ENCODE measurements at places on chromosomes 7 and 10.

DNA sequence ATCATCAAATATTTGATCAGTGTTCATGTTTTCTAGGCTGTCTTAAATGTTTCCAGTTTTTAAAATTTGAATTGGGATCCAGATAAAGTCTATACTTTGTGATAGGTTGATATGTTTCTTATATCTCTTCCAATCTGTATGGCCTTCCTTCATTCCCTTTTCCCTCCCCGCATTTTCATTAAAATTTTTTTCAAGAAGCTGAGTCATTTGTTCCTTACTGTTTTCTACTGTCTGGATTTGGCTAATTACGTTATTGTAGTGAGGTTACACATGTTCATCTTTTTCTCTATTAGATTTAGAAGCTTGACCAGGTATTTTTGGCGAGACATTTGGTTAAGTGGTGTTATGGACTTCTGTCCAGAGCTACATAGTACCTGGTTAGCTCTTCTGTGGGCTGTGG lies 11.2 kb downstream of the GARS1 start:
- no peak for DNase-seq

- DNase-seq = peak; percentile 92
Observed at GRCh38 chr10:124069341-124070264, 23.8 kb downstream of the CHST15 start.

- DNase-seq = no peak
Observed at GRCh38 chr7:151248346-151249033, at the start of gene SMARCD3. SMARCD3 (minus strand) TSS chr7:151248694; CDS start chr7:151248562, 132 bp downstream.

DNA sequence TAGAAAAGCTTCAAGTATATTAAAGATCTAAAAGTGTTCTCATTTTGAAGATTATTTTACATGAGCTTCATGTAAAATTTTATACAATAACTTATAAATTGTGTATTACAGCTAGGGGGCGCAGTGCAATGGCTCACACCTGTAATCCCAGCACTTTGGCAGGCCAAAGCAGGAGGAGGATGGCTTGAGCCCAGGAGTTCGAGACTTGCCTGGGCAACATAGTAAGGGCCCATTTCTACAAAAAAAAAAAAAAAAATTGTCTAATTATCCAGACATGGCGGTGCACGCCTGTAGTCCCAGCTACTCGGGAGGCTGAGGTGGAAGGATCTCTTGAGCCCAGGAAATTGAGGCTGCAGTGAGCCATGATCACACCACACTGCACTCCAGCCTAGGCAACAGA lies 16.6 kb downstream of the ACBD5 start:
- no peak for DNase-seq

DNA sequence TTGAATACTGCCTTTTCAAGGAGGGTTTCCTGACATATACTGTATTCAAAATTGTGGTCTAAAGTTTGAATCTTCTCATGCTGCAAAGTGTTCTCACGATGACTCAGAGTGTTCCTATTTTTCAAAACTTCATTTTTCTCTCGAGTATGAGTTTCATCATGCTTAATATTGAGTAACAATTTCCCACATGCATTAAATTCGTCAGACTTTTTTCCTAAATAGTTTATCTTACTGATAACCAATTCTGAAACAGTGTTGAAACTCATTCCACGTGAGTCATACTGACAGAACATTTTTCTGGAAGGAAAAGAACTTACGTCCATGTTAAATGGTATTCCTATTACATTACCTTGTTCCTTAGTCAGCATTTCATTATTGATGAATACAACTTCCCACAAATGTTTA lies 44.1 kb downstream of the ZNF33B start:
- peak; percentile 8 for DNase-seq

- DNase-seq = no peak
Observed at GRCh38 chr7:25180946-25181345, 47.3 kb downstream of the NPVF start.

Data from RWPE1 (cell line).